ENCODE measurements at places on chromosomes 4 and X. TPM values are rescaled to one million over a fixed set of nuclear protein-coding genes. Genes with fewer than 3 reads are reported as not detected.

The AKAP4 gene
- not detected for total RNA-seq

The KDR gene
- not detected for total RNA-seq

The CCKAR gene
- total RNA-seq, result not detected

The CT83 gene
- total RNA-seq, result not detected

The CFI gene
- not detected for total RNA-seq

The TMEM154 gene
- total RNA-seq, result 23.7 TPM

The GPC3 gene
- 0.42 TPM for total RNA-seq

The GCNA gene
- 6.2 TPM for total RNA-seq

Data from naive thymus-derived CD4-positive, alpha-beta T cell (primary cell).